ENCODE measurements at places on chromosomes 1 and 21.

DNA sequence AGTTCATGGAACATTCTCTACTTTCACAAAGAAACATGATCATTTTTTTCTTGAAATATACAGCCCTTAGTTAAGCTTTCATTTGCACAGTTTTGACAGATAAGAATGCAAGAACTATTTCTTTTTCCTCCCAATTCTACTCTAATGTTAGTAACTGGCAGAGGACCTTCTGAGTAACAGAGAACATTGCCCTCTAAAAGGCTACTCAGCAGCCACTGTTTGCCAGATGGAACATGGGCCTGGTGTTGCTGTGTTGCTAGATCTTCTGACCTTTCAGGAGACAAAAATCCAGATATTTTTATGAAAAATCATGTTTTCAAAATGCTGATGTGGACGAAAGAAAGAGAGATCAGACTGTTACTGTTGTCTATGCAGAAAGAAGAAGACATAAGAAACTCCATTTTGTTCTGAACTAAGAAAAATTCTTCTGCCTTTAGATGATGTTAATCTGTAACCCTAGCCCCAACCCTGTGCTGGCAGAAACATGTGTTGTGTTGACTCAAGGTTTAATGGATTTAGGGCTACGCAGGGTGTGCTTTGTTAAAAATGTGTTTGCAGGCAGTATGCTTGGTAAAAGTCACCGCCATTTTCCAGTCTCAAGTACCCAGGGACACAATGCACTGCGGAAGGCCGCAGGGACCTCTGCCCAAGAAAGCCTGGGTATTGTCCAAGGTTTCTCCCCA, 2.9 kb upstream of the PRDX6 start:
- no peak for DNase-seq

- no peak for DNase-seq
Observed at GRCh38 chr1:77540501-77541161, 141.8 kb downstream of the ZZZ3 start.

GRCh38 chr1:7579831-7580804, 191.0 kb upstream of the VAMP3 start:
- no peak for DNase-seq

DNA sequence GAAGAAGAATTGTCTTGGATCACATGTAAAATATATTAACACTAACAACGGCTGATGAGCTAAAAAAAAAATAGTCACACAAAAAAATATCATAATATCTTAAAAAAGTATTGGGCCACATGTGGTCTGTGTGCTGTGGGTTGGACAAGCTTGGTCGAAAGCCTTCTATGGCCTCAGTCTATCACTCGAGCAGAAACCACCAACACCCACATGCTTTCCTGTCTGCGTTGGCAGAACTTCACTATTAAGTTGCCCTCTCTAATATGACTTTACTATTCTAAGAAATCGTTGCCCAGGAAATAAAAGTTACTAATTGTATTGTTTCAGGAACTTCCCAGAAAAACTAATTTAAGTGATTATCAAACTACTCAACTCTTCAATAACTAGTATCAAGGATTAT, 28.2 kb upstream of the ETS2 start:
- no peak for DNase-seq

GRCh38 chr1:29669158-29669871, 433.0 kb downstream of the PTPRU start:
- DNase-seq = no peak

DNA sequence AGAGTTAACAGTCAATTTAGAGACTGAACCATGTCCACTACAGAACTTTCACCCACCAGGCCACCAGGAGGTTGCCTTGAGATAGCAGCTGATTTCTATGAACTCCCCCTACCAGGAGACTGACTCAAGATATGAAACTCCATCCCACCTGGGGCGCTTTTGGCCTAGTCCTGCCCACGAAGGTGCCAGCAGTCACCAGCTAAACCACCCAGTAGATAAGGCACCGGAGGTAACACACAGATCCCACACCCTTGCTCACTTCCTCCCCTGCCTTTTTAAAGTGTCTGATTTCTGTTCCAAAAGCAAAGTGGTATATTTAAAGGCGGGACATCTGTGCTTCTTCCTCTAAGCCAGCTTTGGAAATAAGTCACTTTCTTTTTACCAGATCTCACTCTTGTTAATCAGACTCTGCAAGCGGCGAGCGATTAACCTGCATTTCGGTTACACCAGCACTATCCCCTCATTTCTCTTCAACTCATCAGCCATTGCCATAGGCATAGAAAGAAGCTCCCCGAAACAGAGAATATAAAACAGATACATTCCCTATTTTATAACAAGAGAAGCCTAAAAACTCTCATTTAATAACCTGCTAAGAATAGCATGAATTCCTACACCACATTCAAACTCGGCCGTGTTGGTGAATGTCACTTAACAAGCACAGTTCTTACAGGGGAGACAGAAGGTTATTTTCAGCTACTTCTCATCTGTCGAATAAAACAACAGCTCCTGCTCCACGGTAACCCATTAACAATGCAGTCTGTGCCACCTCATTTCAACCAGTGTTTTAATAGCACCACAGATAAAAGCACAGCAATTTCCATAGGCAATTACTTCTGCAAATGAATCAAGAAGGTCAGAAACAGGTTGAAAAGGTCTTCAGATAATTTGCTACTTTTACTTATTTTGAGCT, 318.1 kb downstream of the KCNH1 start:
- no peak for DNase-seq

GRCh38 chr1:41342774-41343355, 18.4 kb upstream of the FOXO6 start:
- no peak for DNase-seq

DNA sequence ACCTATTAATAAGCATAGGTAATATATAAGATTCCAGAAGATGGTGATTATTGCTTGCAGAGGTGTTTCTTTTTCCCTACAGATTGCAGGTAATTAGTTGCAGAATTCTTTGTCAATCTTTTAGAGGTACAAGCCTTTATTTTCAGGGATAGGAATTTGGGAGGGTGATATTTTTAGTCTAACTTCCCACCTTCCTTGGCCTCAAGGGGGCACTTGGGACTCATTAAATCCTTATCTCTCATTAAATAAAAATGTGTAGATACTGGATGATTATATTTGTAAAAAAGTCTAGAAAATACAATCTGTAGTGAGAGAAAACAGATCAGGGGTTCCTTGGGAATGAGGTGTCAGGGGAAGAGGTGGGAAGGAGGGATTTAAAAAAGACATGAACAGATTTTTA, 179.2 kb downstream of the PATJ start:
- DNase-seq = no peak

DNA sequence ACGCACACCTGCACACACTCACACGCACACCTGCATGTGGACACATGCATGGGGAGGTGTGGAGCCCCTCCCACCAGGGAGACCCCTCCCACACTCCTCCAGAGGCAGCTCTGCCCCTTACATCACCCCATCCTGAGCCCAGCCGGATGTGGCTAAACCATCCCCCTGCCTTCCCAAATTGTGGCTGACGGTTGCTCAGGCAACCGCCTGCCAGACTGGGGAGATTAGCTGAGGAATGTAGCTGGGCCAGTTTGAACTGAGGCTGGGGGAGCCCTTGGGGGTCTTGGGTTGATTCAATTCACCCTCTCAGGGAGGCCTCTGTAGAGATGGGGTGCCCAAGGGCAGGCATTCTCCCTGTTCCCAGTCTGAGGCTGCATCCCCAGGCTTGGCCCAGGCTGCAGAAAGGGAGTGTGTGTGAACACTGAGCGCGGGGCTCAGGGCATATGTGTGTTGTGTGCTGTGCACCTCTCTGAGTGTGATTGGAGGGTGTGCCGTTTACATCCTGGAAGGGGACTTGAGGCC, 12.9 kb downstream of the PTPRU start:
- DNase-seq = no peak

GRCh38 chr1:153945131-153945794, 1.3 kb downstream of the DENND4B start:
- DNase-seq = peak; percentile 79

DNA sequence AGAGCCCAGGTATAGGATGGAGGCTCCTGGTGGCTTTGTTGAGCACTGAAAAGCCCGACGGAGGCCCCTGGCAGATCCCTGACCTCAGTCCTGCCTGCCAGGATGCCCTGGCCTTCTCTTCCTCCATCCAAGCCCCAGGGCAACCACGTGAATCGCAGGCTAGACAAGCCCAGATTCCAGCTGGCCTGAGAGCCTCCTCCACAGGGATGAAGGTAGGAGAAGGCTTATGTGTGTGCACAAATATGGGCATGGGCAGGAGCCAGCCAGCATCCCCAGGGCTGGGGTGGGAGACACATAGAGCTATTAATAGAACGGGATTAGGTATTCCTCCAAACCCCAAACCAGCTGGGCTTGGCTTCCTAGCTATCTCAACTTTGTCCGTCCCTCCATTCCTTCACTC, 4.0 kb upstream of the EXTL1 start:
- no peak for DNase-seq

DNA sequence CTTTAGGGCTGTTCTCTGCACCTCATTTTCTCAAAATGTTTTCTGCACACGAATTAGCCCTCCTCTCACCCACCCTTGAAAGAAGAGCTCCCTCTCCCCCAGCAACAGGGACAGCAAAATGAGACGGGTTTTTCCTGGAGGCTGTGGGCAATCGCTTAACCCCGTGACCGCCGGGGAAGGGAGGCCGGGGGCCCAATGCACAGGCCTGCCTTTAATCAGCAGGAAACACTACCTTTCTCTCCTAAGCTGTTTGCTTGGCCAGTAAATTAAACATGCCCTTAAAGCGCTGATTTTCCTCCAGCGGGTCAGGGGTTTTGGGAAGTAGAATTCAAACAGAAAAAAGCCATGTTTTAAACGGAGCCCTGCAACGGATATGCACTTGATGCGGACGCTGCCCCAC, 114.4 kb downstream of the PRDM16 start:
- no peak for DNase-seq

- DNase-seq = no peak
Observed at GRCh38 chr1:235933017-235933765, 66.5 kb upstream of the LYST start.

DNA sequence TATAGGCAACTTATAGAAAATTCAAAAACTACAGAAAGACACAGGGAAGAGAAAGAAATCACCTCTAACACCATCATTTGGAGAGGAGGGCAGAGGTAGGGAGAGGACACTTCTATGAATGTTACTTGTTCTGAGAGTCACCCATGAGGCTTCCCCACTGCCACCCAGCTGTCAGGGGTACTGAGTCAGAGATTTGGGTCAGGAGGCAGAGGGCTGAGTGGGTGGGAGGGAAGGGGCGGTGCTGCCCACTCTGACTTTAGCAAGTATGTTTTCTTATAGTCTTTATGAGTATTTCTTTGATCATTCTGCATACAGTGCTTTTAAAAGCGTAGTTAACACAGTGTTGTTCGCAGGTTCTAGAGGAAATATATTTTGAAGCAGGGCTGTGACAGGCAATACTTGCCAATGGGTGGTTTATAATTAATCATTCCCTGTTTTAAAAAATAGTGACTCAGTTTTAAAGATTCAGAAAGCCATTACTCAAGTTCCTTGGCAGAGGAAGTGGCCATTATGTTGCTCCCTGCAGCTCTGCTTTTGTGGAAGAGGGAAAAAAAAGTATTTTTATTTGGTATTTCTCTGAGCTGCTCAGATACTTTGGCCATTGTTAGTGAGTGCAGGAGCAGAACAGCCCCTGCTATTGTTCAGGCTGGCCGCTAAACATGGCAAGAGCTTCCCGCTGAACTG, 18.3 kb downstream of the IL6R start:
- peak; percentile 68 for DNase-seq

- DNase-seq = peak; percentile 18
Observed at GRCh38 chr1:205811660-205812059, 1.3 kb downstream of the SLC41A1 start.

DNA sequence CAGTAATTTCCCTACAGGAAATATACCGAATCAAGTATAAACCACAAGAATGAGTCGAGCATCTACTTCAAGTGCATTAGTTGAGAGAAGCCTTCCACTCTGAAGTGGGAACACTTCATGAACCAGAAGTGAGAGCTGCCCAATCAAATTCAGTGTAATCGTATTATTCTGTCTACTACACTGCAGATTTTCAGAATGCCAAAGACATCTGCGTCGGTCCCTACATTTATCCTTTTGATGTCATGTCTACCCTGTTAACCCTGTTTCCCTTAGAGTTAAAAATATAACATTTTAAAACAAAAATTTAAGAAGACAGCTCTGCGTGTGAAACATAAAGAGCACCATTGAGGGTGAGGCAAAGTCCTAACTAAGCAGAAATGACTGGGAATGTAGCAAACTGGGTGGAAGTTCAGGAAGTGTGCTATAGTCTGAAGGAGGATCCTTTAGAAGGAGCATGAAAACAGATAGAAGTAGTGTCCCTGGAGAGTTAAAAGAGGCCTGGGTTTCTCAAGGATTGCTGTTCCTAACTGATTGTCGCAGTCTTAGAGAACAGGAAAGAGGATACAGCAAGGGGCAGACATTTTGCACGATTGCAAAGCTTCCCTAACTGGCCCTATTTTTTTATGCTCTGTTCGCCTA, 291.2 kb downstream of the PTPRC start:
- no peak for DNase-seq

- DNase-seq = no peak
Observed at GRCh38 chr1:41612953-41613352, 128.5 kb upstream of the EDN2 start.

DNA sequence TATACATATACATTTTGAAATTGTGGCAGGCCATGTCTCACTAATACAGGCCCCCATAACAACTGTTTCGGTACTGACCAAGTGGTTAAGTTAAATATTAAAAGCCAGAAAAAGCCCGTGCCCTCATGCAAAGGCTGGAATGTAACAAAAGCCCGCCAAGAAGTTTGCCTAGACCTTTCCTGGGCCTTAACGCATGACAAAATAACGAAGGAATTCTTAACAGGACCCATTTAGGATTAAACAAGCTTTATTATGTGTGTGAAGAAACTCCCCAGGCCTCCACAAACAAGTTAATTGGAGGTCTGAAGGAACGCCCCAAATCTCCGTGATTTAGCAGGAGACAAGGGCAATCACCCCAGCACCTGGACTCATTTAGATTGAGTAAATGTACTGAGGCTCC, 42.4 kb downstream of the TNFSF4 start:
- no peak for DNase-seq

GRCh38 chr1:155320661-155321617, at the start of gene RUSC1:
Gene RUSC1 (plus strand): TSS chr1:155320894. CDS start chr1:155321774, 880 bp downstream.
- peak; percentile 85 for DNase-seq

- peak; percentile 29 for DNase-seq
Observed at GRCh38 chr1:153598309-153599172, 14.4 kb downstream of the S100A16 start.

DNA sequence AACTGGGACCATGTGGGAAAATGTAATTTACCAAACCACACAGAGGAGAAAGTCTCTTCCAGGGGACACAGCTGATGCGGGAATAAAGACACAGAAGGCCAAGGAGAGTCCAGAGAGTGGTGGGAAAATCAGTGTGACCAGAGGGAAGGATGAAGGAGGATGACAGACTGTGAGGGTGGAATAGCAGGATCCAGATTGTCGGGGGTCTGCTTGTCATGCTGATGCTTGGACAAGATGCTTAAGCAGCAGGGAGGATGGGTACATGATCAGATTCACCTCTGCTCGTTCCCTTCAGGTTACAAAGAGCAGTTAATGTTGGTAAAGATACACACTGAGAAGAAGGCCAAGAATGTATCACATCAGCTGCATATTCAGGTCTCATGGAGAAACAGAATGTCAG, 117.1 kb upstream of the ZNF644 start:
- no peak for DNase-seq

GRCh38 chr1:81305997-81306452, 494.7 kb upstream of the ADGRL2 start:
- DNase-seq = no peak
